ENCODE measurements at places on chromosomes 13 and 19.
A peak's percentile ranks its signal among the peaks of the same experiment; 100 is the strongest.

- peak; percentile 97 for DNase-seq
Measured at GRCh38 chr19:58558623-58559274, 338 bp upstream of the UBE2M start.

- DNase-seq = no peak
Measured at GRCh38 chr13:28047757-28048388, 52.5 kb downstream of the FLT3 start.

GRCh38 chr13:84445776-84446175, 563.5 kb upstream of the SLITRK1 start:
- no peak for DNase-seq

GRCh38 chr13:82681535-82681934, 1200.7 kb downstream of the SLITRK1 start:
- DNase-seq = no peak

- no peak for DNase-seq
Measured at GRCh38 chr13:113579686-113580085, 4.9 kb upstream of the TFDP1 start.

- DNase-seq = no peak
Measured at GRCh38 chr13:98879127-98879520, 98.7 kb downstream of the DOCK9 start.

- DNase-seq = no peak
Measured at GRCh38 chr13:84239032-84239431, 356.8 kb upstream of the SLITRK1 start.

GRCh38 chr19:18131841-18132596, 20.9 kb upstream of the PIK3R2 start:
- DNase-seq = no peak

DNA sequence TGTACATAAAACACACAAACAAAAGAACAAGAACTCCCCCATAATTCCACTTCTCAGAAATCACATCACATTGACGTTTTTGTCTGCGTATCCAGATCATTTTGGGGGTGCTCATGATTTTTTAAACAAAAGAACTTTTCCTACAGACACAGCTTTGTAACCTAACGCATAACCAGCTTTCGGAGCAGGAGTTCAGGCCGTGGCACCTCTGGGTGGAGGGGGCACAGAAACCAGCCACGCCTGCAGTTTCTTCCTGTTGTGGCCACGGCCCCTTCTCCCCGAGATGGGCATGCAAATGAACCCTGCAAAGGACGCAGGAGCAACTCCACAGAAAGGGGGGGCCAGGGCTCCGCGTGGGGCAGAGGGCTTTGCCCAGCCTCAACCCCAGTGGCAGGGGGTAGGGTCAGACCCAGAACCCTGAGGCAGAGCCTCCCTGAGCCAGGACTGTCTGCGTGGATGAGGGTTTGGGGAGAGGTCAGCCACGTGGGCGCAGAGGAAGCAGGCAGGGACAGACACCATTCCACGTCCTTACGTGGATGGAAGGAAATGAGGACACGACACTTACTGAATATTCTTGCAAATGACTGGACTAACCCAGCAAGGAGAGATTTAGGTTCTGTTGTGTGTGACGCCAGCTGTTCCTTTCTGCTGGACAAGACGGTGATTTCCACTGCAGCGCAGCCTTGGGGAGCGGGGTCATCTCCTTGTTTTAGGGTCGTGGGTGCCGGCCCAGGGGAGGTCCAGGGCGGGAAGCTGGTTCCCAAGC, 64.4 kb downstream of the RASA3 start:
- no peak for DNase-seq

DNA sequence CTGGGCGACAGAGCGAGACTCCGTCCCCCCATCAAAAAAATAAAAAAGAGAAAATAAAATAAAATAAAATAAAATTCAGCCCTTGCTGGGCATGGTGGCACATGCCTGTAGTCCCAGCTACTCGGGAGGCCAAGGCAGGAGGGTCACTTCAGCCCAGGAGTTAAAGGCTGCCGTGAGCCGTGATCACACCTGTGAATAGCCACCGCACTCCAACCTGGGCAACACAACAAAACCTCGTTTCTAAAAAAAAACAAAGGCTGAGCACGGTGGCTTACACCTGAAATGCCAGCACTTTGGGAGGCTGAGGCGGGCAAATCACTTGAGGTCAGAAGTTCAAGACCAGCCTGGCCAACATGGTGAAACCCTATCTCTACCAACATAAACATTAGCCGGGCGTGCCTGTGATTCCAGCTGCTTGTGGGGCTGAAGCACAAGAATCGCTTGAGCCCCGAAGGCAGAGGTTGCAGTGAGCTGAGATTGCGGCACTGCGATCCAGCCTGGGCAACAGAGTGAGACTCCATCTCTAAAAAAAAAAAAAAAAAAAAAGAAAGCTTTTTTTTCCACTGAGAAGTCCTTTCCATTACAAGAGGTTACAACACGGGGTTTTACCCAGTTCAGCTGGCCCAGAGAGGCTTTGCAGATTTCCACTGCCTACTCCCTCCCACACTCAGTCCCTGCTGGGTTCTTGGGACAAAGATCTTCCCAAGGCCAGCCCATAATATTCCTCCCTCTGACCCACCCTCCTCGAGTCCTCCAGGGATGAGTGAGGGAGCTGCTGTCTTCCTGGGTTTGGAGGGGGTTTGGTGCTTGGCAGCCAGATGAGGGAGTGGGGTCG, 6.4 kb downstream of the ANGPTL4 start:
- DNase-seq = no peak

DNA sequence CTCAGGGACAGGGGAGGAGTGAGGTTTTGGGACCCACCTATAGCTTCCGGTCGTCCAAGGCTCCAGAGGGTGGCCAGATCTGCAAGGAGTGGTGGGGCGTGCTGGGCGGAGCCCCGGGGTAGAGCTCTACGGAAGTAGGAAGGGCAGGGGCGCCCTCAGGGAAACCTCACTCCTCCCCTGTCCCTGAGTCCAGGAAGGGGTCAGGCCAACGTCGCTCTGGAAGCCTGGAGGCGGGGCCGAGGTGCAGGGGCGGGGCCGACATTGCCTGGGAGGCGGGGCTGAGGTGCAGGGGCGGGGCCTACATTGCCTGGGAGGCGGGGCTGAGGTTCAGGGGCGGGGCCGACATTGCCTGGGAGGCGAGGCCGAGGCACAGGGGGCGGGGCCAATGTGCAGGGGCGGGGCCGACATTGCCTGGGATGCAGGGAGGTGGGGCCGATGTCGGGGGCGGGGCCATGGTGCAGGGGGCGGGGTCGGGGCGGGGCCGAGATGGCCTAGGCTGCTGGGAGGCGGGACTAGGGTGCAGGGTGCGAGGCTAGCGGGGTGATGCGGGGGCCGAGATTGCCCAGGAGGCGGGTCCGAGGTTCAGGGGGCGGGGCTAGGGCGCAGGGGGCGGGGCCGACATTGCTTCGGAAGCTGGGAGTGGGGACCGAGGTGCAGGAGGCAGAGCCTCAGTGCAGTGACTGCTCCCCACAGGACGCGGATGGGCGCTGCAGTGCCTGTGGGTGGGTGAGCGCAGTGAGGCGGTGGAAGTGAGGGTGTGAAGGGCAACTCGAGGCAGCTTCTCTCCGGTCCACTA, 4.9 kb upstream of the PALM start:
- DNase-seq = no peak

DNA sequence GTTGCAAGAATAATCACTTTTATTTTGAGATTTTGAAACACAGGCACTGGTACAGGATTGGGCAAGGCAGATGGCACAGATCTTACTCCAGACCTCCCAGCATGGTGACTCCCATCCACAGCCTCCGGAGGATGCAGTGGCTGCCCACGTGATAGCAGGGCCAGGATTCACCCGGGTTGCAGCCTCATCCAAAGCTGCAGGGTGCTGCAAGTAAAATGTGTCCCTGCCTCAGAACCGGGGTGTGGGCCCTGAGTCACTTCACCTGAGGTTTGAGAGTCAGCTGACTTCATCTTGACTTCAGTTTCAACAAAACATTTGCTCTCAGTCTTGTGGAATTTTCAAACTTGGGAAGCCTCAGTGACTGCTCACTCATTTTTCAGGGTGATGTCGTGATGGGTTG, 201.9 kb downstream of the FGF9 start:
- no peak for DNase-seq

DNA sequence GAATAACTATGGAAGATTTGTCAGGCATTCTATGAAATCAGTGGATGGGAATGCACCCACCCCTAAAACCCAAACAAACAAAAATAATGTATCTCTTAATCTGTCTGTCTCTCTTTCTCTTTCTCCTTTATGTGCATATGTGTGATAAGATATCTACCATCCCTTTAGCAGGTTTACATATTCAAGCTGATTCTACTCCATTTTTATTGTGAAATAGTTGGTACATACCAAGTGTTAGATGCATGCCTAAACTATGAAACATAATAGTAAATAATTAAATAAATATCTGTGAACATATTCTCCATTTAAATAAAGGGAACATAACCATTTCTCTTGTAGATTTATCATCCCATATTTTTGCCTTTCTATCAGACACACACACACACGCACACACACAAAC, 121.8 kb upstream of the PCDH9 start:
- DNase-seq = no peak

GRCh38 chr19:3210347-3211017, 14.0 kb upstream of the CELF5 start:
- DNase-seq = no peak

- DNase-seq = no peak
Measured at GRCh38 chr19:48340995-48341394, 15.6 kb downstream of the EMP3 start.

DNA sequence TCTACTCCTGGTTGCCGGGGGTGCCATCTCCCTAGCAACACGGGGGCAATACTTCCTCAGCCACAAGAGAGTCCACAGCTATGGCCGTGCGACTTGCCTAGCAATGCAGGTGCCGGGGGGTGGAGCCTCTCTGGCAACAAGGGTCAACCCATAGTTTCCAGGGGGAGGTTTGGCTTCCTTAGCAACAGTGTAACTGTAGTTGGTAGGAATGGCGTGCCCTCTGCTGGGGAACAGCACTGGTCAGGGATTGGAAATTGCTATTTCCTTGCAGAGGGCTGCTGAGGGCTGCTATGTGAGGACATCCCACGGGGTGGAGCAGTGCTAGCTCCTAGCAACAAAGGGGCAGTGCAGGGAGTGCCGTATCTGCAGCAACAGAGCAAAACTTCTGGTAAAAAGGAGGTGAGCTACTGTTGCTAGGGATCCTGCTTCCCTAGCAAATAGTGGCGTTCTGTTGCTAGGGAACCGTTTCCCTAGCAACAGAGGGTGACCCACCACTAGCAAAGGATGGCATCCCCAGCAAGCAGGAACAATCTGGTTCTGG, 7.0 kb upstream of the TMC4 start:
- DNase-seq = no peak

DNA sequence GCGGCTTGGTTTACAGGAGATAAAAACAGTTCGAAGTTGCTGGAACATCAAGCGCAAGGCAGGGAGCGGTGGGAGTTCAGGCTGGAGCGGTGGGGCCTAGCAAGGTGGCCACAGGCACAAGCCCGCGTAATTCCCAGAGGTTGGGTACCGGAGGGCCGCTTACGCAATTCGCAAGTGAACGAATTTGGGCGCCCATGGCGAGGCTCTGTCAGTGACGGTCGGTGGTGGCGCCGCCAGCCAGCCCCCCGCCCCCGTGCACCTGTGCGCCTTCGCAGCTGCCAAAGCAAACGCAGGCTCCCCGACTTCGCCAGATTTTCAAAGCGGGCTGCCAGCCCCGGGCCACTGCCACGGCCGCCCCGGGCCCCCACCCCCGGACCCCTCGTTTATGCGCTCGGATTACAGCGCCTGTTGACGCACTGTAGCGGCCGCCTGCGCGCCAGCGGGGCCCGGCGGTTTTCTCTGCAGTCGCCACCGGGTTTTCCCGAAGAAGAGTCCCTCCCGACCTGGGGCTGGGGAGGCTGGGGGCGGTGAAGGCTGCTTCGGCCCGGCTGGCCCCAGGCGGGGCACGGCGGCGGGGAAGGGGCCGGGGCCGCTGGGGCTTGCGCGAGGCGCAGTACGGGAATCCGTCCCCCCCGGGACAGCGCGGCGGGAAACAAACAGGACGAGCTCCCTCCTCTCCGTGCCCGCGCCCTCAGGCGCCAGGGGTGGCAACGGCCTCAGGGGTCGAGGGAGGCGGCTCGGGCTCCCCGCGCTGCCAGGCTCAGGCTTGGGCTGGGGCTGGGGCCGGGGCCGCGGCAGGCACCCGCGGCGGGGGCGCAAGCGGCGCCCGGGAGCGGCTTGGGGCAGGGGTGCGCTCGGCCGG, 709 bp downstream of the N4BP2L1 start:
- DNase-seq = no peak

DNA sequence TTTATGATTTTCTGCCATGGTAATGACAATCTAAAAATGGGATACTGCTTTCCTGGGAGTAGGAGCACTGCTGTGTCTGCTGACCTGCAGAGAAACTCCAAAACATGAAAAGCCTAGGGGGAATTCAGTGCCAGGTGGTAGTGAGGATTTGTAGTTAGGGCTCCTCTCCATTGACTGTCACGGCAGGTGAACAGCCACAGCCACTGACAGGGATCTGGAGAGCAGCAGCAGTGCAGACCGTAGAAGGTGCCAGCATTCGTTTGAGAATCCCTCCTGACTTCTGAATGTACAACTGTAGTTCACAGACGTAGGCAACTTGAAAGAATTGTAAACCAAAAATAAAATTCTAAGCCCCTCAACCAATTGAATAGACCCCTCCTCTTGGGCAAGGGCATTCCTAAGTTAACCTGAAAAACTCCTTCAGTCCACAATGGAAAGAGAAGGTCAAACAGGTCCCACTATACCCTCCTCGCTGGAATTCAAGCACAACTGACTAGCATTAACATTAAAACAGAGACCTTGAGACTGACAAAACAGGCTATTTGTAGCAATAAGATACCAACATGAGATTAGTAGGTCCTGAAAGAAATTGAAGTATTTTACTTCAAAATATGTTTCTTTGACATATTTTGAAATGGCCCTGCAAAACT, 1328.8 kb downstream of the OLFM4 start:
- no peak for DNase-seq

- DNase-seq = no peak
Measured at GRCh38 chr19:35931874-35932202, 4.3 kb upstream of the LRFN3 start.

- no peak for DNase-seq
Measured at GRCh38 chr13:52399708-52400107, 6.3 kb downstream of the THSD1 start.

DNA sequence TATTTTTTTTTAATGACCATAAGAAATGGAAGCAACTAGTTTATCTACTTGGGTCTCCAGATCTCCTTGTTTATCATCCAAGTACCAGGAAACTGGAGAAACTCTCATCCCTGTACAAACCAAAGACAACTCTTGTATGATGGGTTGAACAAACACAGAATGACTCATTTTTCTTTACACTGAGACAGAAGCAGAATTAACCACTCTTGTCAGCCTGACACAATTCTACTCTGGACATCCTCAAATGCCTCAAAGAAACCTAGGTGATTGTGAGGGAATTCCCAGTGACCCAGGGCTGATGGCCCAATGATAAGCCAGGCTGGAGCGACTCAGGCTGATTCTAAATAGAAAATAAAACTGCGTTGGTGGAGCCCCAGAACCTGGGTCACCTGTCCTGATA, 151.5 kb downstream of the ZNF737 start:
- no peak for DNase-seq

GRCh38 chr19:8500158-8500557, 2.3 kb downstream of the PRAM1 start:
- DNase-seq = no peak

- no peak for DNase-seq
Measured at GRCh38 chr19:13149628-13150186, 468 bp downstream of the STX10 start.
